ENCODE measurements at places on chromosomes 3 and 15.

DNA sequence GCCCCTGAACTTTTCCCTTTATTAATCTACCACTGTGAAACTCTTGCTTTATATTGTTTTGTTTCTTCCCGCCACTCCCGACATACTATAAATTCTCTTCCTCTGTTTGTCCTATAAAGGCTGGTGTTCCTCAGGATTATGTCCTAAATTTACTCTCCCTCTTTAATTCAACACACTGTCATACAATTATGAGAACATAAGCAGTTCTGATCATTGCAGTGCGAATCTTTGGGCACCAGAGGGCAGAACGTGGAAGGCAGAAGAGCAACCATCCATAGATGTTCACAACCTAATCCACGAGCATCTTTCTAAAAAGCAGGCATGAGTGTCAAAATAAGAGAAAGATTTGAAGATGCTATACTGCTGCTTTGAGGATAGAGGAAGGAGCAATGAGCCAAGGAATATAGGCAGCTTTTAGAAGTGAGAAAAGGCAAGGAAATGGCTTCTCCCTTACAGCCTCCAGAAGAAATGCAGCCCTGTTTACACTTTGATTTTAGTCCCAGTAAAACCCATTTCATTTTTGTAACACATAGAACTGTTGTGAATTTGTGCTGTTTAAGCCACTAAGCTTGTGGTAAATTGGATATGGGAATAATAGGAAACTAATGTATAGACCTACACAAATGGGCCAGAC lies 179.4 kb downstream of the GBE1 start:
- DNase-seq, result peak; percentile 37

- DNase-seq, result peak; percentile 52
Measured at GRCh38 chr15:36877294-36877693, 223.1 kb downstream of the MEIS2 start.

- DNase-seq, result peak; percentile 11
Measured at GRCh38 chr15:88073391-88073691, 183.2 kb downstream of the NTRK3 start.

- no peak for DNase-seq
Measured at GRCh38 chr3:138366006-138366759, 17.8 kb downstream of the MRAS start.

GRCh38 chr15:76994001-76994400 lies 925 bp upstream of the PSTPIP1 start:
- DNase-seq, result no peak

GRCh38 chr15:27589260-27589659 lies 509.9 kb downstream of the OCA2 start:
- no peak for DNase-seq

GRCh38 chr15:59295261-59296001 lies 77.2 kb downstream of the MYO1E start:
- no peak for DNase-seq

Data from mesendoderm (in vitro differentiated cells).